ENCODE measurements at places on chromosomes 2 and 18.

DNA sequence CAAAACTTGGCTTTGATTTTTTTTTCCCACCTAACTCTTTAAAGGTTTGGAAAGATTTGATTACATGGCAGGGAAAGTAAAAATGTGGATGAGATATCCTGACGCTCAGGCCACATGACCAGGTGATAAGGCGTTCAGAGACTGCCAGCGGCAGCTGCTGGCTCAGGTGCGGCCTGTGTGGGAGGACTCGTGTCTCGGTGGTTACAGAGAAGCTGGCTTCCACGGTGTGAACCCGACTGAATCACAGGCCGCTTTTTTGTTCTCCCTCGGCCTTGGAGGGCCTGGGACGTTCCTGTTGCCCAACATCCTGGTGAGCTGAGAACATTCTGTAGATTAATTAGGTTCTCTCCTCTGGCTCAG, 124.2 kb upstream of the ZNF516 start:
- no peak for DNase-seq

GRCh38 chr18:77071711-77072292, 60.8 kb downstream of the MBP start:
- DNase-seq, result peak; percentile 63

GRCh38 chr2:157929871-157930667, 53.9 kb upstream of the ACVR1 start:
- DNase-seq, result no peak

DNA sequence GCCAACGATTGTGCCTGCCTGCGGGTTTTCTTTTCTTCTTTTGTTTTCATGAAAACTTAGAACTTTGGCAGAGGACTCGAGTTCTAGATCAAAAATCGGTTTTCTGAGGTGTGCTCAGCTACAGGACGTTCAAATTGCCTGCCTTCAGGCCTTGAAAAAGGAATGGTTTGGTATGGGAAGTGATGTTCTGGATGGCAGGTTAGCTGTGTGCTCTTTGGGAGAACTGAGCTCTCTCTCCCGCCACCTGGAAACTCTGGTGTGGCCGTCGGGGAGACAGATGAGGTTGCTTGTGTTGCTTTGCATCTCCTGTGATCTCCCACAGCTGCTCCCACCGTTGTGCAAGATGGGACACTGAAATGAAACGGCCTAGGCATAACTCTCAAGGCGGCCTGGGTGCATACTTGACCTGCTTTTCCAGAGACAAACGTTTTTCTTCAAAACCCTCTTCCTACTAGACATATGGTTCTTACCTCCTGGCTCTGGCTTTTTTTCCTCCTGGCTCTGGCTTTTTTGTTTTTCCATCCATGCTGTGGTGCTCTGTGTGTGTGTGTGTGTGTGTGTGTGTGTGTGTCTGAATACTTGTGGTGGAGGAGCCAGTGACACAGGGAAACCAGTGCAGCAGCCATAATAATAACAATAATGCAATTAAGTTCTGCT, 2.0 kb downstream of the FMNL2 start:
- no peak for DNase-seq

DNA sequence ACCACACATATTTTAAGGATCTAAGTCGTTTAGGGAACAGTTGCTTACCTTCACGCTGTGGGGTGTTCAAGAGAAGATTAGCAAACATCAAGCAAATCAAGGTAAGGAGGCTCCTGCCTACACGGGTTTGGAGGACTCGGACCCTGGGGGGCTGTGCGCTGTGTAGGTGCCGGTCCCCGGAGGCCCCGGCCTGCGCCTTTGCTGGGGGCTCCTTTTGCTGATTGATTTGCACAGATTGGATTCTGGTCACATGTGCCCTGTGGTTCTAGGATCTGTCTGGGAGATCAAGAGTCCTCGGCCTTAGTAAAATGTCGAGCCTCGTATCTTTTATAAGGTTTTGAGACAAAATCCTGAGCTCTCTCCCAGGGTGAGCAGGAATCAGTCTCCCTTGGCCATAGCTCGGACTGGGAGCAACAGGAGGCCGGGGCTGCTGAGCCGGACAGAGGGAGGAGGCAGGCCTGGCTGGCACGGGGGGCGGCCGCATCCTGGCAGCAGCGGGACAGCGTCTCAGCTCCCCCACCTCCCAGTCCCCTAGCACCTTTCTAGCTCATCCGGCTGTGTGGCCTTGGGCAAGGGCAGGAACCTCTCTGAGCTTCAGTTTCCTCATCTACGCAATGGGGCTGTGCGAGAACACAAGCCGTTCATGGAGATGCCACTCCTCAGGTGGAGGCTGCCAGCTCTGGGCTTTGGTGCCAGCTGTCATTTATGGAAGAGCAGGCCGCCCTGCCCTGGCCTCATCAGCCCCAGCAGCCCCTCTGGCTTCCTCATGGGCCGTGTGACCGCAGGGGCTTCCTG, 147.2 kb downstream of the MBP start:
- peak; percentile 4 for DNase-seq

DNA sequence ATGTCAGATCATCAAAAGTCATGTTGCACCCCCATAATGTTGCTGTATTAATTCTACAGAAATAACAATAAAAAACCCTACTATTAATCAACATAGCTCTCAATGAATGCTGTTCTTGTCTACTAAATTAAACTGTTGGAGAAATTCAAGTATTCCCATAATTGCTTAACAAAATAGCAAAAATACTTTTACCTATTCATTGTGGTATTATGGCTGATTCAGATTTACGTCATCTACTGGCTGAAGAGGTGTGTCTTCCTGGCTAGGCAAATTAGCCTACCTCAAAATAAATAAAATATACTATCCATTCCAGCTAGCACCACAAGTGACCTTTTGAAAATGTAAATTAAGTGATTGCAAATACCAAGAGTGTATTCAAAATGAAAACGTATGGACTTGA, 249.4 kb downstream of the MEIS1 start:
- no peak for DNase-seq

GRCh38 chr18:23105581-23106219, 29.6 kb upstream of the CABLES1 start:
- DNase-seq, result no peak

DNA sequence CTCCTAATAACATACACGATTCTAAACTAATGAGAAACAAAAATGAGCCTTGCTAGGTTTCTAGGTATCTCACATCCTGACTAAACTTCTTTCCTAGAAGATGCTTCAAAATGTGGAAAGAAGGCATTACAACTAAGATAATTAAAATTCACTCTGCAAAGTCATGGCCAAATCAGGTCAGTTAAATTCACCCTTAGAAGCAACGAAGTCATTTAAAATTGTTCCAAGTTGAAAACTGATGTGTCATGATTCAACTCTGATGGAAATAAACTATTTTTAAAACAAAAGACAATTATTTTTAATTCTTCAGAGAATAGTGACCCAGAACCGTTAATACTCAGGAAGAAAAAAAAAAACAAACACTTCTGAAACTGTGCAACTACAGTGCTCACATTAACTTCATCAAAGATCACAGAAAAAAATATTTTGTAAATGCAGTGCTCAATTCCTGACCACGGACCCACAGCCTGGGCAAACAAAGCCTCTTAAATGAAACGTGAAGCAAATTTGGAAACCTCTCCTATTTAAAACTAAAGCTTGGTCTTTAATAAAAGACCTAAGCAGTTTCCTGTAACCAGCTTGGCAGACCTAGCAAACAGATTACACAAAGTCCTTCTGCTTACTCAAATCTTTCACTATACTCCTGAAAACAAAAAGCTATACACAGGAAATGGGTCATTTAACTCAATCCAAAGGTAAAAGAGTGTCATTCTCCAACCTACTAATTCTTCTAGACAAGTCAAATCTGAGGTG, 39.0 kb downstream of the CHN1 start:
- no peak for DNase-seq

DNA sequence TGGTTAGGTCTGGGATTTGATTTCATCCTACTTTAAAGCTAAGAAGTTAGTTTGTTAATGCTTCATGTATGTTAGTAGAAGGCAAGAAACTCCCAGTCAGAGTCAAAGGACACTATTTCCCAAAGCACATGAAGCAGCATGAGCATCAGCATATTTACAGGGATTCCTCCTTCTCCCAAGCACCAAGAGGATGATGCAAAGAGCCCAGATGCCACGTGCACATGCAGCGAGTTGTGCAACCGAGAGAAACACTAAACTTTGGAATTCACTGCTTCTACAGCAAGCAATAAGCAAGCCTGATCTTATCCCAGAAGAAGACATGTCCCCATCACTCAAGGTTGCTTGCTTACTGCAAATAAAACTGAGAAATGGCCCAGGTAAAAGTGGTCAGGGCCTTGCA, 32.5 kb downstream of the CPO start:
- no peak for DNase-seq

DNA sequence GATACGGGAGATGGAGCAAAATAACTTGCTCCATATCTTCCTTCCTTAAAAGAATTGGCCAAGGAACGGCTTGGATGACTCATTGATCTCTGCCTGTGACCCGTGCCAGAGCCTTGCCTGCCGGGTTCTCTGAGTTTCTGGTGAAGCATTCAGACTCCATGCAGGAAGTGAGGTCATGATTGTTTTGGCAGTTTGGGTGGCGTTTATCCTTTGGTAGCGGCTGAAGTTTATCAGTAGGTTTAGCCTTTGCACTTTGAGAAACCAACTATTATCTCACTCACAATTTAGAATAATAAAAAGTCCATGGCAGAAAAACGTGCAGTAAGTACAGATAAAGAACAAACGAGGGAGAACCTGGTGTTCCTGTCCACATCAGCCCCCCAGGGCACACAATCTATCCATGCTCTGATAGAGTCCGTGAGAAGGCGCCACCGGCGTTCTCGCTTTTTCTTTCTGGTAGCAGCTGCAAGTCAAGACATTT, 15.0 kb upstream of the CTAGE1 start:
- no peak for DNase-seq

- DNase-seq, result no peak
Observed at GRCh38 chr18:23053776-23054457, 81.4 kb upstream of the CABLES1 start.

DNA sequence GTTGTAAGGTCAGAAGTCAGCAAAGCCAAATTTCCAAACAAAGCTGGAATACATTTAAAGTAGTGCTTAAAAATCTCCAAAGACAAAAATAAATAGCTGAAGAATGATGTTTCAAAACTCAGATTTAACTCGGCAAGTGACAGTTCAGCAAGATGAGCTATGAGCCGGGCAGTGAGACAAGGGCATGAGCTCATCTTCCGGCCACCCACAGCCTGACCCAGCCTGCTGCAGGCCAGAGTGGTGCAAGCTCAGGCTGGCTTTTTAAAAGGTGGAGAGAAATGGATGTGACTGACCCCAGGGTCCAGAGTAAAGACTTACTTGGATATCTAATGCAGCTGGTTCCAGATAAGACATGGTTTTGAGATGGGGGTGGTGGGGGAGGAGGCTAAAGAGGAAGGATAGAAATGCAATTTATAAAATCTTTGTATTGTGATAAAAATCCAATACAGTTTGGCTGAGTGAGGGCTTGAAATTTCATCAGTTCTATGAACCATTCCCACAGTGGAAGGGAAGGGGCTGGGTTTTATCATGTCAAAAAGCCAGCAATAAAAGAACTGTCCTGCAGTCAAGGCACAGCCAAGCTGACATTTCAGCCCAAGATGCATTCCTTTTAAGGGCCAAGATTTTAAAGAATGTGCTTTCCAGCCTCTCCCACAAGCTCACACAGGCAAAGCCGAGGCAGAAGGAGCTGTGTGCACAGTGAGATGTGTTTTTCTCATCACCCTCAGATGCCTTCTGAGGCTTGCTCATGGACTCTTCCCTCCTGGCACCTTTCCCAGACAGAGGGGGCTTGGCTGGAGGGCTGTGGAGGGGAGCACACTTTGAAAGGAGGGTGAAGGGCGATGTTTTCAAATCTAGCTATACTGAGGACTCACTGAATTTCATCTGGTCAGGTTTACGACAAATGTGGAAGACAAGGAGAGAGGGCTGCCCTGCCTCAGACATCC, 97.9 kb upstream of the KLHL29 start:
- no peak for DNase-seq

DNA sequence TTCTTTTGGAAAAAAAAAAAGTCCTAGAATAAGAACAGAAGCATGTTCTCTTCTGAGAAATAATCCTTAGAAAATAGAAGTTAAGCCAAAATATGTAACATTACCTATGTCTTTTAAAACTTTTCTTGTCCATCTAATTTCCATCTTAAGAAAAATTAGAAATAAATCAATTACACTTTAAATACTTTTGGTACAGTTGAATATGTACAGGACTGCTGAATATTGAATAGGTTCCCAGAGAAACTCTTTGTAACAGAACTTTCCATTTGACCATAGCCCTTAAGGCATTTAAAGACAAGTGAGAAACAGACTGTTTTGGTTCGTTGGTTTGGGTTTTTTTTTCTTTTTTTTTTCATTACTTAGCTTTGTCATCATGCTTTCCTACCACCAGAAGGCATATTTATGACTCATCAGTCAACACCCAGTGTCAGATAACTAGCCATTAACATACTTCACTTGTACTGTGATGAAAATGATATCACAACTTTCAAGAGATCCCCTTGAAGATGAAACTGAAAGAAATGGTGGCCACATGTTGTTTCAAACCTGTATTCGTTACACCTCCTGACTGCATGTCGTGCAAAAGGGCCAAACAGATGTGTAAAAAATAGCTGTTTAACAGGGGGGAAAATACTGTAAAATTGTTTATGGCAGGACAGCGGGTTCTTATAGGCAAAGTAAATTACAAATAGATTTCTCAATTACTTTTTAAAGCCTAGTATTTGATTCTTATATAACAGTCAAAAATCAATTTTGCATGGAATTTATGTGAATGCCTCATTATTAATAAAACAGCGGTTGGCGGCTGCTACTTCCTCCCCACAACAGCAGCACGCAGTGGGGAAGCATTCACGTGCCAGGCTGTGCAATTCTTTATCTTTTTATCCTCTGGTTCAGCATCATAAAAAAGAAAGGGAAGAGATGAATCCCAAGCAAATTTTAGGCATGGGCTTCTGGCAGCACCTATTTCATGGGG, 280.7 kb upstream of the HNRNPA3 start:
- peak; percentile 33 for DNase-seq

DNA sequence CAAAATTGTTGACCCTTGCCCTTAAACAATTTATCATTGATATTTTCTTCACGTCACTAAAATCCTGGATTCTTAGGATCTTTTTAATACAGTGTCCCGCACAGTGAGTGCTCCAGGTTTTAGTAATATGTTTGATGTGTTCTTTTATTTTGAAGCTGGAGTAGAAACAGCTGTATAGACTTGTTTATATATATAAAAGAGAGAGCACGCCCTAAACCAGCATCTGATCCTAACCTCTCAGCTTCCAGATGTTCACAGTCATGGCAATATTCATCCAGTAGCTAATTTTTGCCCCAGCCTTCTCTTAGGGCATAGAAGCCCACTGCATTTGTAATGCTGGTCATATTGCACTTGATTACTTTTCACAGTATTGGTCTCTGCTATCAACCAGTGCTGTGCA, 170.0 kb upstream of the EPAS1 start:
- no peak for DNase-seq

All from activated CD4-positive, alpha-beta memory T cell treated with anti-CD3 and anti-CD28 coated beads, Interleukin-2, amount 10 ng/mL, durations not matched to agents 7 days and 5 days (primary cell).